ENCODE measurements at places on chromosomes 2 and 18.

DNA sequence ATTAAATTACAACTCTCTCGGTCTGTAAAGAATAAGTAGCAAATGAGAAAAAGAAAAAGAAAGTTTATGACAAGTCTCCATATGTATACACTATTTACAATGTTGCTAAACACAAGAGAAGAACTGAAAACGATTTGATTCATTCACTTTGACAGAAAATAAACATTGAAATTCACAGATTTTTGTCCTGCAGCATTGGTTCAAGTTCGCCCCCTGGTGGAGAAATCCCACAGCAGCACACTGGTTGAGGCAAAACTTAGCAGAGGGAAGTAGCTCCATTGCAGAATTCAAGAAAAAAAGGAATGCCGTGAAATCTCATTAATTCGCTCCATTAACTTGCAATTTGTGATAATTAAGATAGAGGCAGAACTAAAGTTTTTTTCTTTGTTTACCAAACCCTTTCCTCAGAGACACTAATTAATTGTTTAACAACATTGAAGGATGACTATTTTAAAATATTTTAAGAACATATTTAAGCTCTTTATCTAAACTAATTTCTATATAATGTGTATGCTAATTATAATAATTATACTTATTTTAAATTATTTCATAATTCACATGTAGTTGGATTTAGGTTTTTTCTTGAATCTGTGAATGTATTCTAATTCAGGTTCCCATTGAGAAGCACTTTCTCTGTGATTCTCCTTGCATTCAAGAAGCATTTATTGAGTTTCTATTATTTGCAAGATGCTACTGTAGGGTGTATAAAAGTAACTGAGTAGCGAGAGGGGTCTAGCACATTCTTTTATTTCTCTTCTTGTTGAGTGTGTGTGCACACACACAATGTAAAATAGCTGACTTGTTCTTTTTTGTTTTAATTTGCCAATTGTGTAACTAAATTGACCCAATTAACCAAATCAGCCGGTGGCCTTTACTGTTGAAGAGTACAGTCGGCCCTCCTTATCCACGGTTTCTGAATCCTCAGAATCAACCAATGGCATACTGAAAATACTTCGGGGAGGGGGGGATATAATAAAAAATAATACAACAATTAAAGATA lies 74.1 kb downstream of the COL4A3 start:
- peak; percentile 55 for DNase-seq

DNA sequence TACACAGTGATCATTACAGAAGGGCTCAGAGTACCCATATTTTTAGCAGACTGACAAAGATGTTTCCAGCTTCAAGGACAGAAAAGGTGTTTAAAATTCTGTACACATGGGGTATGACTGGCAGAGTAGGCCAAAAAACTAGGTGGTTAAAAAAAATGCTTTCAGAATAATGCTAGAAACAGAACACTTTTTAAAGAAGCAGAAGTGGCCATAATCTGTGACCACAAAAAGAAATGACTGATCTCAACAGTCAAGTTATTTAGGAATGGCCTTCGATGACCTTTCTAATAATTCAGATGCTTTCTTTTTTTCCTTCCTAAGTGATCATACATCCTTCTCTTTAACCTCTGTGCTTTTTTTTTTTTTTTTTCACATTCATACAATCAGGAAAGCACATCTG lies 4.1 kb upstream of the AQP4 start:
- no peak for DNase-seq

- no peak for DNase-seq
Measured at GRCh38 chr2:174054926-174055325, 89.8 kb upstream of the SP3 start.

DNA sequence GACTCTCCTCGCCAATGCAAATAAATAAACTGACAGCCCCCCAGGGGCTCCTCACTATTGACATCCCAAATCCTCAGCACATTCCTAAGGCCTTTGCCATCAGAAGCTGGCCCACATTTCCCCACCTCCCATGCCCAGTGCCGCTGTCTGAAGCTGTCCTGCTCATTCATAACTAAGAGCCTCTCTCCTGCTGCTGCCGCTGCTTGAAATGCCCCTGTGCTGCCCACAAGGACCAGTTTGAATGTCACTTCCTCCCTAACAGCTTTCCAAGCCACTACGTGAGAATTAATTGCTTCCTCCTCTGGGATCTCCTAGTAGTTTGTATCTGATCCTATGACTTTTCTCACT lies 151.6 kb upstream of the CAPN13 start:
- DNase-seq = no peak

GRCh38 chr2:43031471-43032212 lies 194.8 kb downstream of the ZFP36L2 start:
- DNase-seq = no peak
